ENCODE measurements at places on chromosomes 6 and 20.

DNA sequence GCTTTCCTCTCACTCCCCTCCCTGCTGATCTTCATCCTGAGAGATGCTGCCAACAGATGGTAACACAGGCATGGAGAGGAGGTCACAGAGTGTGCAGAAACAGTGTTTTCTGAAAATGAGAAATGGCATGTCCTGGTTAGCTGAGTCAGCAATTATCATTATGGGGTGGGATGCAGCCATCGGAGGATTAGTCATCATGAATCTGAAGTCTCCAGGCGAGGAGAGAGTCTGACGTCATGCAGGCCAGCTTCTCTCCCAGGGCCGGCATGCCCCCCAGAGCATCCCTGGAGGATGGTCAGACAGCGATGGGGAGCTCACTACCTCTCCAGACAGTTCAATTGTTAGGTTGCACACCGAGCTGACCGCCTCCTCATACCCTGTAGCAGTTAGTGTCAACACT, 4.7 kb upstream of the GTSF1L start:
- DNase-seq = no peak

DNA sequence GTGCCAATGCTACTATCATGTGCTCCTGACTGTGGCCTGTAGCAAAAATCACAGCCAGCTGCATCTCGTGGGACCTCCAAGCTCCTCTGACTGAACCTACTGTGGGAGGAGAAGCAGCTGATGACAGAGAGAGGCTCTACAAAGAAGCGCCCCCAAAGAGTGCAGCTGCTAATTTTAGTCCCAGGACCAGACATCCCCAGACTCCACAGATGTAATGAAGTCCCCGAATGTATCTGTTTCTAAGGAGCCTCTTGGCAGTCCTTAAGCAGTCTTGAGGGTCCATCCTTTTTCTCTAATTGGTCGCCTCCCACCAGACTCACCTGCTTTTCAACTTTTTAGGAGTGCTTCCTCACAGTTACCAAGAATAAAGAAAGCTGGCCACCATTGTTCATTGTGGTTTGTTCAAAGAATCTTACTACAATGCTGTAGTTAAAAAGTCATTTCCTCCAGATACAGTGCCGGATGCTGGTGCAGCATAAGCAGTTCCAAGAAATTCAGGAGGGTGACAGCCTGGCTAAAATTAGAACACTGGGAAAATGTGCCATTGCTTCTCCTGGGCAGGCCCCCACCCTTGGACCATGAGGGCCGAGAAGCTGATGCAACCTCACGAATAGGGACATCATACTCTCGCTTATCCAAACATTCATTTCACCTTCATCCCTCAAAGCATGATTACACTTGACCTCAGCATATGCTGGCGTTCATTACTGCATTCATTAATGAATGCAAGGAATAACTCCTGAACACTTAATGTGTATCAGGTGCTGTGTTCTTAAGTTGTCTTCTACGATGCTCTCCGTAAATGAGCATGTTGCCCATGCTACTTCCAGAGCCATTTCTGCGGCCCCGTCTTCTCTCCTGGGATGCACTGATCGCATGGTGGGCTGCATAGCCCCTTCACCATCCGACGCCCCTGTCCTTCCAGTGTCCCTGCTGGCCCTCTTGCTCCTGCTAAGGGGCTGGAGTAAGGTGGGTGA, 66.4 kb downstream of the LY86 start:
- DNase-seq = no peak

GRCh38 chr6:160028487-160029275, 59.8 kb downstream of the IGF2R start:
- no peak for DNase-seq

GRCh38 chr20:19253916-19254820, 41.7 kb downstream of the SLC24A3 start:
- DNase-seq = no peak

DNA sequence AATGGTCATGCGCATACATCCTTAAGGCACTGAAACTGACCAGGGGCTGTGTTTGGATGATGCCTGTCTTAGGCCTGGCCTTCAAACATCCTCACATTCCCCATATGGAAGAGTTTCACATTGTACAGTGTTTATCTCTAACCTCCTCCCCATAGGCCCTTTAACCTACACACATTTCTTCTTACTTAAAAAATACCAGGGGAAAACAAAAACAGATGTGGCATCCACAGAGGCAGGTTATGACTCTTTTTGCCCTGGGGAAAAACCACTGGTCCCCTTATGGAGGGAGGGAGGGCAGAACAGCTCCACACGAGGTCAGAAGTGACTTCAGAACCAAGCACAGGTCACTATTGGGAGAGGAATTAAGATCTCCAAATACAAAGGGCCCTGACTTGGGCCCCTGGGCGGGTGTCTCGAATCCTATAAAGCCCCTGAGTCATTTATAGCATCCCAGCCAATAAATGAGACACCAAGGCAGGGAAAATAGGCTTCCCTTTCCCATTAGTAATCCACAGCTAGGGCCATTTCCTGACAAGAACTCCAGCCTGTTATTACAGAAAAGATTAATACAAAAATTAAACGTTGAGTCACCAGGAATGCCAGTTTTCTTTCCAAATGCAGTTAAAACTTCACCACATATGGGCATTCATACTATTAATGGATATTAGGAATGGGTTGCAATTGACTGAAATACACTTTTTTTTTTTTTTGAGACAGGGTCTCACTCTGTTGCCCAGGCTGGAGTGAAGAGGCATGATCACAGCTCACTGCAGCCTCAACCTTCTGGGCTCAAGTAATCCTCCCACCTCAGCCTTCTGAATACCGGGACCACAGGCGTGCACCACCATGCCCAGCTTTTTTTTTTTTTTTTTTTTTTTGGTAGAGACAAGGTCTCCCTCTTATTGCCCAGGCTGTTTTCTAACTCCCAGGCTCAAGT, 107.2 kb downstream of the ATP9A start:
- no peak for DNase-seq

GRCh38 chr20:44304383-44304782, 6.6 kb downstream of the FITM2 start:
- no peak for DNase-seq

DNA sequence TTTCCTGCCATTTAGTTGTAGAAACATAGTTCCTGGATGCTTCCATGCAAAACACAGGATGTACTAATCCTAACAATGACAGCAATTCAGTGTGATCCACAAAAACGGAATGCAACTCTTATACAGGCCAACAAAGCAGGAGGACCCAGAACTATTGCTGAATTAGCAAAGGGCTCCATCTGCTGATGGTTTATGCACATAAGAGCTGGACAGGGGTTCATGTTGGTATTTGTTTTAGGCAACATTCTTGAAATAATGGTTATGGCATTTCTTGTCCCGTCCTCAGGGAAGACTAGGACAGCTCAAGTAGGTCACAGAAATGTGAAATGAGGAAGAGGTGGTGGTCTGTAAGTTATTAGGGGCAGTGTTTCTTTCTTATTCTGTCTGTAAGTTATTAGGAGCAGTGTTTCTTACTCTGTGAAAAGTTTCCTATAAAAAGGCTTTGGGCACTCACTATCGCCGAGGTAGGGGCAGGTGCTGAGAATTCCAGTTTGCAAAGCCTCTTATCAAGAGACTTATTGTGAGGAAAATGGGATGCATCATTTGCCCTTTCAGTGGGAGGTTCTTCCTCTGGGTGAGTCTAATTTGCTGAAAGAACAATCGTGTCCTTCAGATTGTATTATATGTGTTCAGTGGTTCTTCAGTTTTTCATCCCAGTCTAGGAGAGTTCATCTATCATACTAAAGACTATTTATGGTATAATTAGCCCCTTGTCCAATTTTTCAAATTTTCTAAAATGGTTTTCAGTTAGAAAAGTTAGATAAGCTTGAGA, 171.1 kb downstream of the MCHR2 start:
- peak; percentile 61 for DNase-seq

- no peak for DNase-seq
Measured at GRCh38 chr6:34339432-34339831, 53.0 kb downstream of the NUDT3 start.

- peak; percentile 75 for DNase-seq
Measured at GRCh38 chr6:139474145-139475108, 100.0 kb upstream of the CITED2 start.

DNA sequence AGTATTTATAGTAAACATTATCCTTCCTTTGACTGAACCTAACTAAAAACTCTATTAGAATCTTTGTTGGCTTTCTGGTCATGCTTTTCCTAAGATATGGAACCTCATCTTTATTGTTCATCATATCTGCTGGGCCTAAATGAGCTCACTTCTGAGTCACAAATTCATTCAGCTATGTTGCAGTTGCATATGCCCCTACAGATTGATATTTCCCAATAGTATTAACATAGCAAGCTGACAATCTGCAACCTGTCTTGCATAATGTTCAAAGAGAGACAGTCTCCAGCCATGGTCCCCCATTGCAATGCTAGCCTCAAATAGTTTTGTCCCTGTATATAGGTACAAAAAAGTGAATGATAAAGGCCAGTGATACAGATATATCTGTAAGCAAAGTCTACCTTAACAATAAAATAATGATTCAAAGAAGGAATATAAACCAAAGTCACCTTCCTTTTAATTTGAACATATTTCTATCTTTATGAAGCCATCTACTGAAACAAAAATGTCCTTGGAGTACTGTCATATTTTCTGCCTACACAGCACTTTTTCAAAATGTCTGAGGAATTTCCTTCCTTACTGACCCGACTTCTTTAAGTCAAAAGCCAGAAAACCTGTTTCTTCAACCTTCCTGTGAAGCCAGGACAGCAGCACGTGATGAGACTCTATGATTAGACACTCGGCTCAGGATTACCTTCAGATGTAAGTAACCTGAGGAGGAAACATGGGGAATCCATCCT, 140.7 kb downstream of the UBE3D start:
- no peak for DNase-seq

DNA sequence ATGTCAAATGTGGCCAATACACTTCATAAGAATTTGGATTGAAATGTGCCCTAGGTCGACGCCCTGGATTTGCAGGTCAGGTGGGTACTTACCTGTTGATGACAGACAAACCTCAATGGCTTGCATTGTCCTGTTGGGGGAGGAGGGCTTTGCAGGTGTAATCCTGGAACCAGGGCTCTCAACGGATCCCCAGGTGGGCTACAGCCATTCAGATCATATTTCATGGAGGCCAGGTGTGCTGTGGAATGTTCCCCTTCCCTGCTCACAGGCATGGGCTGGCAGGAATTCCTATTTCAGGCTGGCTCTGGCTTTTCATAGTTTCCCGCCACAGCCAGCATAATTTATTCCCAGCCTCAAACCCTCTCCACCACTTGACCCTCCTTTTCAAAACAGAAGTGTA, 254.7 kb downstream of the SMOC2 start:
- DNase-seq = no peak

GRCh38 chr6:83633149-83633548, 75.8 kb downstream of the SNAP91 start:
- DNase-seq = no peak

GRCh38 chr6:117074672-117075071, 190.7 kb upstream of the VGLL2 start:
- DNase-seq = no peak

- DNase-seq = no peak
Measured at GRCh38 chr6:39239527-39240154, 10.4 kb upstream of the KCNK5 start.

GRCh38 chr6:10695086-10695657, 400 bp downstream of the PAK1IP1 start:
- DNase-seq = no peak

GRCh38 chr6:44697327-44697726, 309.8 kb downstream of the CDC5L start:
- DNase-seq = no peak

- no peak for DNase-seq
Measured at GRCh38 chr6:169075211-169075914, 178.3 kb downstream of the THBS2 start.

DNA sequence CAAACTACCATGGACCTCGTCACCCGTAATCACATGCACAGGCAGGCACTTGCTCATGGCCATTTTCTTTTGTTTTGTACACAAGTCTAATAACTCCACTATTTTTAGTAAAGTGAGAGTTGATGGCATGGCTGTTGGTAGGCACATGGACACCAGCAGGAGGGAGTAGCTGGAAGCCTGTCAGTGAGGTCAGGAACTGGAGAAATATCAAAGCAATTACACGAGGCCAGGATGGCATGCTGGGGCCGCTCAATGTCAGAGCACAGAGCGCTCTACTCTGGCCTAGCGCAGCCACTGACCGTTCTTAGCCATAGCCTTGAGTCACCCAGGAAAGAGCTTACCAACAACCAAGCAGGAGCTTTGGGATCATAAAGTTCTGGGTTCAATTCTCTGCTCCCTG, 36.1 kb upstream of the GTSF1L start:
- no peak for DNase-seq

DNA sequence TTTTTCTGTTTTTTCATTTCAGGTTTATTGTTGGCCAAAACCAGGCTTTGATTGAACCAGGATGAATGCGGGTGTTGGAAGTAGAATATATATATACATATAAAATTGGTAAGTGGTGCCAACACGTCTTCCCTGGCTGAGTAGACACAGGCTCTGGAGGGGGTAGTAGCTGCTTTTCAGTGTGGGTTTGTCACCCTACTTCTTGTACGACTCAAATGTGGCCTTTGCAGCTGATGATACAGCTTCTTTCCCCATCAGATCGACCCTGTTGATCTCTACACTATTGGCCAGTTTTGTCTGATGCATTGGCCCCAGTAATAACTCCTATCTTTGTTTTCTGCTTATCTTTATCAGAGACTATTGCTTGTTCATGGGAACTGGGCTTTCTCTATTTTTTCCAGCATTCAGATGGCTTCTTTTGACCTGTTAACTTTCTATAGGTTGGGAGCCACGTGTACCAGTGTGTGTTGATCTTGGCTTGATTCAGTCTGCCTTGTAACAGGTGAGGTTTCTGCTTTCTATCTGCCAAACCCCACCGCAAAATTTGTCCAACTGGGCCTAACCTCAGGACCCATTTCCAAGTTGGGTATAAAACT, 2.7 kb upstream of the ZNFX1 start:
- no peak for DNase-seq

- no peak for DNase-seq
Measured at GRCh38 chr20:25459916-25460535, 52.6 kb downstream of the GINS1 start.

- DNase-seq = no peak
Measured at GRCh38 chr6:109472132-109472995, 10.7 kb downstream of the ZBTB24 start.

DNA sequence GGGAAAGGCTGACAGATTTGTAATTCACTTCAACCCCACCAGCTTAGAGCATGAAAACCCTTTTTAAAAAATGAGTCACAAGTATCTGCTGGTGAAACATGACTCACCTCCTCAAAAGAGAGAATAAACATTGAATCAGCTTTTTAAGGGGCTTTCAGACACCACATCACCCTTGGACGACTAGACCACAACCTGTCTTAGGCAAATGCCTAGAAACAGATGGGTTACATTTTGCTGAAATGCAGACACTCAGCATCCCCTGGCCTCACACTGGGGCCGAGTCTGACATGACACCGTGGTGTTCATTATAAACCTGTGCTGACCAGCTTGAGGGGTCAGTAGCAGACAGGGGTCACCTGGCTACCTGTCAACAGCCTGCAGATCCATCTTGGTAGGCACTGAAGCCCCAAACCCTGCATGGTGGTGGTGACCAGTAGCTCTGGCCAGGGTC, 175.3 kb upstream of the CST7 start:
- no peak for DNase-seq

GRCh38 chr20:22575087-22575721, 9.2 kb downstream of the FOXA2 start:
- no peak for DNase-seq
